Left hindlimb (tissue), 1 donor: ENCODE measurements at places on chromosomes 3 and 15.
A peak's percentile ranks its signal among the peaks of the same experiment; 100 is the strongest.

- DNase-seq = no peak
Observed at GRCh38 chr15:70357453-70357852, 259.7 kb upstream of the TLE3 start.

DNA sequence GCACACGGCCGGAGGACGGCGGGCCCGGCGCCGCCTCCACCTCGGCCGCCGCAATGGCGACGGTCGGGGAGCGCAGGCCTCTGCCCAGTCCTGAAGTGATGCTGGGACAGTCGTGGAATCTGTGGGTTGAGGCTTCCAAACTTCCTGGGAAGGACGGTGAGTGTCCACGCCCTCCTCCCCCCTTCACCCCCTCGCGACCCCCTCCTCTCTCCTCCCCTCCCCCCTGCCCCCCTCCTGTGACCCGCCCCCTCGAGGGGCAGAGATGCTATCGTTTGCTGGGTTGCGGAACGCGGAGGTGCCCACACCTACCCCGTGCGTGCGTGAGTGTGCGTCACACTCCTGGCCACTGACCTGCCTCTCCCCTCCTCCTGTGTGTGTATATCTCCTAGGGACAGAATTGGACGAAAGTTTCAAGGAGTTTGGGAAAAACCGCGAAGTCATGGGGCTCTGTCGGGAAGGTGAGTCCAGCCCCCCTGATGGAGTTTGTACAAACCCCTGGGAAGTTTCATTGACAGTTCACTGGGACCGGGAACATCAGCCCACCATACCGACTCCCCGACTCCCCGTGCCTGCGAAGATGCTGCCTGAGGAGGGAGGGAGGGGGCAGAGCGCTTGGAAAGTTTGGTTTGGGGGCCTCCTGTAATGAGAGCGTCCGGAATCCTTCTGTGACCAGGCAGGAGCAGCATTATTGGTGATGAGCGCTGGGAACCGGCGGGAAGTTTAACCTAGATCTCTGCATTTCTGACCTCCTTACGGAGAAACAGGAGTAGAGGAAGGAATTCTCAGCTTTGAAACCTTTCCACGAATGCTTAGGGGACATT lies 795 bp upstream of the SCAANT1 start:
- DNase-seq = peak; percentile 82

- no peak for DNase-seq
Observed at GRCh38 chr3:99648516-99648915, 10.1 kb downstream of the COL8A1 start.

GRCh38 chr15:99021694-99022093 lies 14.1 kb upstream of the PGPEP1L start:
- no peak for DNase-seq

DNA sequence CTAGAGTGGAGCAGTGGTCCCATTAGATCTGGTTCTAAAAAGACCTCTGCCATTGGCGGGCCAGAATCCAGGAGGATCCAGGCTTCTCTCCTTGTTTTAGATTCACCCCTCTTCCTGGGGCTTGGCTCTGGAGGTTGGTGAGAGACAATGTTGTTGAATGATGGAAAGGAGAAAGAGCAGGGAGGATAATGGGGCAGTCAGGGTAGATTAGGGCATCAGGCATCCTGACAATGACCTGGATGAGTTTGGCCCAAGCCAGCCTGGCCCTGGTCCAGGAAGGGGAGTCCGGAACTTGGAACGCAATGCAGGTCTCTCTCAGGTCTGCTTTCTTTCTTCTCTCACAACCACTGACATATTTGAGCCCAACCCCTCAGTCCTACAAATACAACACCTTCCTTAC lies 260.1 kb upstream of the RASGRP1 start:
- no peak for DNase-seq

DNA sequence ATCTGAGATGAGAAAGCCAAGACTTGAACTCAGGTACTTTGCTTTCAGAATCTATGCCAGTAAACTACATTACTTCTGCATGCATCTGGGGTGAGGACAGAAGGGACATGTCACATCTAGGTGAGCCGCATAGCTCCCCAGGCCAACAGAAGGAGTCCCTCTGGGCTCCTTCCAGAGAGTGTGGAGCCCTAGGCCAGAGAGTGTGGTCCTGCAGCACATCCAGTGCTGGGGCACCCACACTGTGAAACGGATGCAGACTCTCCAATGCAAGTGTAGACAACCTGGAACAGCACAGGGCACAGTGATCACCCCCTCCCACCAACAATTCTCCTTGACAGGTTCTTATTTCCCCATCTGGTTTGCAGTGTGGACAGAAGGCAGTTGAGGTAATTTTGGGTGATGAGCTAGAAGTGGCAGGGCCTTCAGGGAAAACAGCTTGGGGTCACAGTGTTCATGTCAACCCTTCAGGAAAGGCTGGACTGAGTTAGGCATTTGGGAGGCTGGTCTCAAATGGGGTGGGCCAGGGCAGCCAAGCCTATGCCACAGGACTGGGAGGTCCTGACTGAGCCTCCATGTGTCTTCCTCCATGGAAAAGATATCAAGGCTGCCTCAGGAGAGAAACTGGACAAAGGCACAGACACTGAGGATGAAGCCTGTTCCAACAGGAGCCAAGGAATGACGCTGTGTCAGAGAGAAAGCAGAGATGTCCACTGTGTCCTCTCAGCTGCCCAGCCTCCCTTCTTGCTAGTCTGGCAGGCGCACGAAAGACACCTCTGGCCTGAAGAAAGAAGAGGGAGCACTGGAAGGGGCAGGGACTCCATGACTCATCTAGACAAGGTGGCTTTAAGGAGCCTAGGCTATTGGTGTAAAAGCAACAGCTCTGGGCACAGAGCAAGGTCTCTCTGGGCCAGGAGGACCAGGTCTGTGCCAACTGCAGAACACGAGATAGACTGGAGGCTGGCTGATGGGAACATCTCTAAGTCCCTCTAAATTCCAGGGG lies 1.7 kb downstream of the PLCD1 start:
- no peak for DNase-seq

GRCh38 chr15:98694161-98694560 lies 45.8 kb downstream of the IGF1R start:
- DNase-seq = no peak

DNA sequence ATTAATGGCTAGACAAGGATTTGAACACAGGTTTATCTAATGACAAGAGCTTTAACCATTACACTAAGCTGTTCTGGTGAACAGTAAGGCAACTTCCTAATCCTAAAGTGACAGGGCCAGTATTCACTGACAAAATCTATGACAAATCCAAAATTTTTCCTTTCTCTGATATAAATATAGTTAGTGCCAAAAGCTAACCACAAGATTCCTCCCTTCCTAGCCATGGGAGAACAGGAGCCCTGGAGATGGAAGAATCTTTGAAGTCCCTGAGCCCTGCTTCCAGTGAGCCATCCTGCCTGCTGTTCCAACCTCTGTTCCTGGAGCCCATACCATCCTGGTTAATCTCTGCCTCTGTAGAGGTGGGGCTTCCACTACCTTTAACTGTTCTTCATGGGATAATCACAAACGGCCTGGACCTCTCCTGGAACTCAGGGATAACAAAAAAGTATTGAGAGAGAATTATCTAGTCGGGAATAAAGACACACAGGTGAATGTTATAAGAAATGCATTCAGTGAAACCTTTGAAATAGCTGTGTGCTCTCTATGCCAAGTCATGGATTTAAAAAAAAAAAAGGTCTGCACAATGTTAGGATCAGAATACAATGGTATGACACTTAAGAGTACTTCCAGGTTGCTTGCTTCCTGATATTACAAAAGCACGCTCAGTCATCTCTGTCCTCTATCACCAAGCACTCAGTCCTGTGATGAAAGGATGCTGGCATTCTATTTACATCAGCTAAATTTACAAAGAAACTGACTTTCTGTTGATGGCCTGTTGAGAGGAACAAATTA lies 235.8 kb downstream of the SUCLG2 start:
- DNase-seq = no peak

DNA sequence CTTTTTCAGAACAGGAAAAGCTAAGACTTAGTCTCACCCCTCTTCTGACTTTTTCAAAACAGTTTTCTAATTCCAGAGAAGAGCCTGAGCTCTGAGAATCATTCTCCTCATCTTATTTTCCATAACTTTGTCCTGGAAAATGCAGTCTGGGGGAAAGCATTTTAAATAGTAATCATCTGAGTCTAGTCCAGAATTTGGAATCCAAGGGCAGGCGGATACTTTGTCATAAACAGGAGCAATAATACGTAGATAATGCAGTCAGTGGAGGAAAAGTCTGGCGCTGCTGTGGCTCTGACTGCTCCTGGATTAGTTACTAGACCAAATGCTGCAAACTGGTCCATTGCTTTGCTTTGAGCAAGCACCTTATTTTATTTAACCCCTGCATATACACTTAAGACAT lies 285.0 kb downstream of the THSD4 start:
- DNase-seq = no peak

DNA sequence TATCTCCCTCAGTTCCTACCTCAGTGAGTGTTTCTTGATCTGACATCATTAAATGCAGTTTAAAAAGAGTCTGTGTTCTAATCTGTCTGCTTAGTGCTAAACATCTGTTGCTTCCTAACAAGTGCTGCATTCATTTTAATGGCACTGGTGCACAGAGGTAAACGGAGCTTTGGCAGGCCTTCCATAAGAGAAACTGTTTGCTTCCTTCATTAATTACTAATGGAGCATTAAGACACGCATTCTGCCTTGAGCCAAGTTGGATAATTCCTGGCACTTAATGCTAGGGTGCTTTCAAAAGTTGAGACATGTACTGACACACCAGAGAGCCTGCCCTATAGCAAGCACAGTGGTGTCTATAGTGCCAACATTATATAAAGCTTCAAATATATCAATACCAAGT lies 34.7 kb downstream of the SCG5 start:
- no peak for DNase-seq

- DNase-seq = no peak
Observed at GRCh38 chr15:44694416-44694815, 16.7 kb downstream of the PATL2 start.

- DNase-seq = no peak
Observed at GRCh38 chr15:64455961-64456371, 4.4 kb upstream of the ZNF609 start.

DNA sequence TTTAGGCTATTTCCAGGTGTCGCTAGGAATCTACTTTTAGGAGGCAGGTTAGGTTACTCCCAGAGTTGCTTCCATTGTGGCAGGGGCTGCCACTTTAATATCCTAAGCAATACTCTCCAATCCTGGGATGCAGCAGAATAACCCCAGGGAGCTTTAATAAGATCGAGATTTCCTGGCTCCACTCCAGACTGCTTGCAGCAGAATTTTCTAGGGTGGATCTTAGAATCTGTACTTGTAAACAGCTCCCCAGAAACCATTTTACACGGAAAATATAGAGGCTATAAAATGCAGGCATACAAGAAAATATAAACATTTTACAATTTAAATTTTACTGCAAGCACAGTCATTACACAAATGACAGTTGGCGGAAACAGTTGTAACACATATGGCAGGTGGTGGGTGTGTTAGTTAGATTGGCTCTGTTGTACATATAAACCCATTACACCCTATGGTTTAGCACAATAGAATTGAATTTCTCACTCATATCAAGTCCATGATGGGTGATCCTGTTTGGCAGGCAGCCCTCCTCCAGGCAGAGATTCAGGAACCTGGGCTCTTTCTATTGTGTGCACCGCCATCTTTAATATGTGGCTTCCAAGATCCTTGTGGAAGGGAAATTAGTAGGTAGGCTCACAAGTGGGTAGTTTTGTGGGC lies 35.0 kb upstream of the TNFAIP8L3 start:
- DNase-seq = no peak

DNA sequence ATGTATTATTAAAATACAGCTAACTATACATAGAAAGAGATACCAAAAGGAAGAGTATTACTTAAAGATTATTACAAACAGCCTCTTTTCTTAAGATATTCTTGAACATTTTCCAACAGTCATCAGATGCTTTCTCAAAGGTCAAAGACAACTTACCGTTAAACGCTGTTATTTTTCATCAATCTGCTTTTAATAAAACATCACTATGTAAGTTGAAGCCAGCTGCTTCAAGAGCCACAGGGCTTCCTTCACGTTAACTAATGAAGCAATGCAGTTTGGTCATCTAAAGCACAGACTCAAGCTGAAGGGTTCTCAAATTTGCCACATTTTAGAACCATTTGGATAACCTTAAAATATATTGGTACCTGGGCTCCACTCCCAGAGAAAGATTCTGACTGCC lies 578.8 kb downstream of the ROBO2 start:
- DNase-seq = no peak

DNA sequence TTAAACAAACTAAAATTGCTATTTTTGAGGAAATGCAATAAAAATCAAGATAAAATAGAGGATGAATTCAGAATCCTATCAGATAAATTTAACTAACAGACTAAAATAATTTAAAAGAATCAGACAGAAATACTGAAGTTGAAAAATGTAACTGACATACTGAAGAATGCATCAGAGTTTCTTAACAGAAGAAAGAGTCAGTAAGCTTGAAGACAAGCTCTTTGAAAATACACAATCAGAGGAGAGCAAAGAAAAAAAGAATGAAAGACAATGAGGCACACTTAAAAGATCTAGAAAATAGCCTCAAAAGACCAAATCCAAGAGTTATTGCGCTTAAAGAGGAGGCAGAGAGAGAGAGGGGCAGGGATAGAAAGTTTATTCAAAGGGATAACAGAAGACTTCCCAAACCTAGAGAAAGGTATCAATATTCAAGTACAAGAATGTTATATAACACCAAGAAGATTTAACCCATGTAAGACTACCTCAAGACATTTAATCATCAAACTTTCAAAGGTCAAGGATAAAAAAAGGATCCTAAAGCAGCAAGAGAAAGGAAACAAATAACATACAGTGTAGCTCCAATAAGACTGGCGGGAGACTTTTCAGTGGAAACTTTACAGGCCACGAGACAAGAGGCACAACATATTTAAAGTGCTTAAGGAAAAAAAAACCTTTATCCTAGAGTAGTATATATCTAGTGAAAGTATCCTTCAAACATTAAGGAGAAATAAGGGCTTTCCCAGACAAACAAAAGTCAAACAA lies 24.7 kb downstream of the PEAK1 start:
- no peak for DNase-seq

DNA sequence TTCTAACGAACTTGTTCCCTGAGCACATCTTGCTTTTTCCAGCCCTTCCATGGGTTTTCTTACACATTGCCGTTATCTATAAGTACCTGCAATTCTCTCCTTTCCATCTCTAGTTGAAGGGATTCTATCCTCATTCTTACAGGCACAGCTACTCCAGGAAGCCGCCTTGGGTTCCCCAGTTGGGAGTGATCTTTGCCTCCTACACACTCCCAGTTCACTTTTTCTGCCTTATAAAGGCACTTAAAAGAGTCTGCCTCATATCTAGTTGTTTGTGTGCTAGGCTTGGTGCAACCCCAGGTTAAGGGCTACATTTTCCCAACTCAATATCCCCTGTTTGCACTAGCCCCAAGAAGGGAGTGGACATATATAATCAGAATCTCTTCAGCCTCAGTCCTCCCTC lies 44.0 kb upstream of the IREB2 start:
- DNase-seq = no peak

DNA sequence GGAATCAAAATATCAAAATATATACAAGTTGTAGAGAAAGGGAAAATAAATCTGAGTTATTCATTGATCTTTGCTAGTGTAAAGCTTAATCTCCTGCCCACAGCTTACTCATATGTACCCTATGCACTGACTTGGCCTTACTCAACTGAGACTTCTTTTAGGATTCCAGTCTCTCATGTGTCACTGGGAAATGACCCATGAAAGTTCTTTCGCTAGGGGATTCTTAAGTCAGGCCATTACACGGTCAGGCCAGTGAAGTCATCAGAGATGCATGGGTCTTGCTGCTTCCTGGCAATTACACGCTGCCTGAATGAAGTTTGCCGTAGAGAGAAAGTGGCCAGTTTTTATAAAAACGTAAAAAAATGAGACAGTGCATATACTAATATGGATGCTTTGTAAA lies 20.7 kb upstream of the LPP start:
- no peak for DNase-seq
